Erythroblast (primary cell): ENCODE measurements at places on chromosomes 12 and 14.

- peak; percentile 88 for DNase-seq
These were observed 11.1 kb upstream of the DPF3 start for GRCh38 chr14:72904840-72905561.

DNA sequence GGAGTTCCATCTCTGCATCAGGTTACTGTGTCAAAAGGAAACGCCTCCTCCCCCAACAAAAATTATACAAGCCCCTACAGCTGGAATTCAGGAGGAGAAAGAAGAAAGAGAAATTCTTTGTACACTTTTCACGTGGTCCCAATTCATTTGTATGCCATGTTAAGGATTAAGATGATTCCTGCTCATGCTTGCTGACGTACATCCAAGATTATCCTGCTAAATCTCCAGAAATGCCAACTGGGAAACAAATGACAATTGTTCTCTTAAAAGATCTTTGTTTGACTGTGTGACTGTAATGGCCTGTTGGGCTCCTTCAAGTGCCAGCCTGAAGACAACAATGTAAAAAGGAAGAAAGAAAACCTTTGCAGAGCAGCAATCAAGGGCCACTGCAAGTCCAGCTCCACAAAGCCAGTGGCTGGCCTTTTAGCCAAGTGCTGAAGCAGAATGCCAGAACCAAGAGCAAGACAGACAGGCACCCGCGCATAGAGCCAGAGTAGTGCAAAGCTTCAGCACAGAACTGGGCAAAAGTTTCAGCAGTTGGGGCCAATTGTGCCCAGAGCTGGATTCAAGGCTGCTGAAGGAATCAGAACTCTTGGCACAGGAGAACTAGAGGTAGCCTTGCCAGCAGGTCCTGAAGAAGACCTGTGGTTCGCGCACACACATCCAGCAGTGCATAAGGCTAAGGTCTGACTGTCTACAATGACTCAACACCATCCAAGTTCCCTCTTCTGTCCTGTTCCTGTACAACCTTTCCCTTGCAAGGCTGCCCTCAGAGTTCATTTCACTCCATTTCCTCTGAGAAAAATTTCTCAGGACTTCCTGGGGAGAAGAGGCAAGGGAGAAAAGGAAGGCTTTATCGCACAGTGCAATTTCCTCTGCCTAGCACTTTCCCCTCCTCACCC, 209.7 kb upstream of the BMP4 start:
- DNase-seq, result no peak

GRCh38 chr12:64180951-64181350, 41.1 kb downstream of the KICS2 start:
- no peak for DNase-seq

DNA sequence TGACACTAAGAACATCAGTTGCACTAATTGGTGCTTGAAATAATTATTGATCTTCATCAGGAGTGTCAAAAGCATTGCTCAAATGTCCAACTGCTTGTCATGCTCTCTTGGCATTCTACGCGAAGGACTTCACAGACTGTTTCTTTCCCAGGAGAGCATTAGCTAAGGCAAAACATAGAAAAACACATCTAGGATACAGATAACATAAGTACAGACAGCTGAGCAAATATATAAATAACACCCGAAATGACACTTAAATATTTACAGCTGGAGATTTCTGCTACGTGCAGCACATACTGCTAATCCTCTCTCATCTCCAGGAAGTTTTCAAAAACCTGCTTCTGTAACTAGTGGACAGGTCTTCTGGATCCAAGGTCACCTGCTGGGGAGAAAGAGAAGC, 120.0 kb upstream of the PRMT8 start:
- no peak for DNase-seq

- DNase-seq, result no peak
These were observed 32.1 kb downstream of the CMKLR1 start for GRCh38 chr12:108307006-108307405.

- DNase-seq, result no peak
These were observed 68.7 kb downstream of the SLC16A7 start for GRCh38 chr12:59664495-59664894.

DNA sequence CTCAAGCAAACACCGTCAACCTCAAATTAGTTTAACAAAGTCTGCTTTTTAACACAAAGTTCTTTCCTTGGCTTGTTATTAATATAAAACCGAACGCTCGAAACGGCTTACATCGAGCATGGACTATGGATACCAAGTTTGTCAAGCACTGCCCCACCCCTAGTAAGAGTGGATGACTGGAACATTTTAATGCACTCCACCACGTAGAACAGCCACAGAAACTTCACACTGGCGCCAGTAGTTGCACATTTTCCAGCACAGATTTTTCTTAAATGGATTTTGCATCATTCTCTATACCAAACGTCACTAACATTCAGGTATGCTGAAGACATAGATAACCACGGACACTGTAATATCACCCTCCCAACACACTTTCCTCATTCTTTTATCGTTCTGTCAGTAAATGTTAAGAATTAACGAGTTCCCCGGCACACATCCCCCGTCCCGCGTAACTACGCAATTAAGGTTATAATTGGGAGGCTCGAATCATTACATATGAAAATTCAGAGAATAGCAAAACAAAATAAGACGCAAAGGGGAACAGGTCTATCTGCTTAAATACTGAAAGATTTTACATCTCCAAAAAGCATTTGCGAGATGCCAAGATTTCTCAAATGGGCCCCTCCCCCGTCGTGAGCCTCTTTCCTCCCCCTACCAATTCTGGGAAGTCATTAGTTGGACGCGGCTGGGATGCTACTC, 990 bp downstream of the FERMT2 start:
- DNase-seq, result no peak

- no peak for DNase-seq
These were observed 132.2 kb upstream of the NUDT4 start for GRCh38 chr12:93245543-93245942.

GRCh38 chr14:62031504-62031903, 269.3 kb downstream of the SNAPC1 start:
- no peak for DNase-seq

GRCh38 chr12:47085815-47086252, 6.1 kb upstream of the AMIGO2 start:
- DNase-seq, result peak; percentile 12

- DNase-seq, result peak; percentile 35
These were observed 520 bp downstream of the CSRP2 start for GRCh38 chr12:76878099-76878898.

DNA sequence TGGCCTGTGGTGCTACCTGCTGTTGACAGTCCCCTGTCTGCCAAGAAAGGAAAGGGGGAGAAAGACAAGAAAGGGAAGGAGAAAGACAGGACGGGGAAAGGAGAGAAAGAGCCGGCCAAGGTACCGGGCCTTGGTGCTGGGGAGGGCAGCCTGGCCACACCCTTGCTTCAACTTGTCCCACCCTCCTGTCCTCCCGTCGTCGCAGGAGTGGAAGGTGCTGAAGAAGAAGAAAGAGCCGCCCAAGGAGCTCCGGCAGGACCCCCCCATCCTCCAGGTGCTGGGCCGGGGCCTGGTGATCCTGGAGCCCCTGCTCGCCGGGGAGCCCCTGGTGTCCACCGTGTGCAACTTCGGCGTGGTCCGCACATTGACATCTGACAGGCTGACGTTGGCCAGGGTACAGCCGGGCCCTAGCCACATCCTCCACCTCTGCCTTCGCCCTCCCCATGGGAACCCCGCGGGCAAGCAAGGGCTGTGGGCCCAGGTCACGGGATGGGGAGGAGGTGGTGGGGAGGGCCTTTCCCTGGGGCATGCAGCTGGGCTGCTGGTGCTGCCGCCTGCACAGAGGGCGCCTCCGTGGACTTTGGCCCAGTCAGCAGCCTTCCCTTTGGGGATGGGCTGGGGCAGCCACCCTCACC, 2.9 kb upstream of the B3GNT4 start:
- no peak for DNase-seq

GRCh38 chr12:52082026-52082668, 2.6 kb downstream of the SMIM41 start:
- DNase-seq, result no peak

GRCh38 chr14:74085047-74085637, 386 bp downstream of the LIN52 start:
- peak; percentile 79 for DNase-seq

DNA sequence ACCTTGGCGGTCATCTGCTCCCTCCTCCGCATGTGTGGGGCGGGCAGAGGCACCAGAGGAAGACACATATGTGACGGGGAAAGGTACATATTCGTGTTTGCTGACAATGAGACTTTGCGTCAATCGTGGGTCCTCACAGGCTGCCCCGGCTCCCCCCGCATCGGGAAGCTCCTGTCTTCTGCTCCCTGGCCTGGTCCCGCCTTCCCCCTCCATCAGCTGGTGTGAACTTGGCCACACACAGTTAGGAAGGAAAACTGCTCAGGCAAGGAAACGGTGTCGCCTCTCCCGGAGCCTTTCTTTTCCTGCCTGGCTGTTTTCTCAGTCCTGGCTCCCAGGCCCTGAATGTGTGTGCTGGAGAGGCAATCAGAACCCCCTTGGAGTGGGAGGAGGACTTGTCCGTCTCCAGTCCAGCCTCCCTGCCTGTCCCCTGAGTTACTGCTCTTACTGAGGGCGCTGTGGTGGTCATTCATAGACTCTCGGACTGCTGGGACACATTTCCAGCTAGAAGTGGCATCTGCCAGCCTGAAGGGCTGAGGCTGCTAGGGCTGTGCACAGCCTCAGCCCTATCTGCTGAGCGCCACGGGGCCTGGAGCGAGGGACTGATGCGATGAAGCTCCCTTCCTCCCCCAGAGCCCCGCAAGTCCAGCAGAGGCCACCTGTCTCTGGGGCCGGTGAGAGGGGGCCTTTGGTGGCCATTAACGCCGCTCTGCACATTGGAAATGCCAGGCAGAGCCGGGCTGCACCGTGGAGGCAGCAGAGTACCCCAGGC, 44.2 kb upstream of the TSPAN9 start:
- no peak for DNase-seq

DNA sequence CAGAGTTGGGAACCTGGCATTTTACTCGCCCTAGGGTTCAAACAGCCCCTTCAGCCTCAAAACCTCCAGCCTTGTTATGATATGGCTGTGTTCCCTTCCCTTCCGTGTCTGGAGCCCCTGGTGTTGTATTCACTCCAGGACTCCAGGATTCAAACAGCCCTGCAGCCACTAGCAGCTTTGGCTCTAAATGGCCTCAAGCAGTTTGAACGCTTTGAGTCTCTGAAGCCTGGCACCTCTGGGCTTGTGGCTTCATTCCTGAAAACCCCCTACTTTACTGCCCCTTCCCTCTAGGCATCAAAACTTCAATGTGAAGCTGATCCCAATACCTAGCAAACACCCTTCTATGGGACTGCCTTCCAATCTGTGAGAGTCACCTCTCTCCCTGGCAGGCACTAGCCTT, 67.9 kb upstream of the RMST start:
- no peak for DNase-seq

- DNase-seq, result no peak
These were observed 47.7 kb upstream of the HECTD1 start for GRCh38 chr14:31255286-31255685.

GRCh38 chr14:29724991-29725390, 202.7 kb downstream of the PRKD1 start:
- no peak for DNase-seq

DNA sequence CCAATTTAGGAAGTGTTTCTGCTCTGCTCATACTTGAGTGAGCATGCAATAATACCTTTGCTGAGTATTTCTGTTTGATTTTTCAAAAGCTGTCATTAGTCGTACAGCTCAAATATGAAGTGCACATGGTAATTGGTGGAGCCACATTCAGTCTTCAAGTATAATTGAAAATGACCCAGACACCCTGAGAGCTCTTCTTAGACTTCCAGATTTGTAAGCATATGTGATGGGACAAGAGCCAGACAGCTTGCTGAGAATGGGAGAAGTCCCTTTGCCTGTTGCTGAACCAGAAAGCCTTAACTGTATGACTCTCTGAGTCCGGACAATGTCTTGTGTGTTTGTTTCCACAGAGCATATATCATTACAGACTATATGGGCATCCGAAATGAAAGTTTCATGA, 307.3 kb downstream of the TMEM117 start:
- DNase-seq, result no peak
